ENCODE measurements at places on chromosomes 4 and X. TPM values are rescaled to one million over a fixed set of nuclear protein-coding genes. Genes with fewer than 3 reads are reported as not detected.

Gene AADAT
- 3.9 TPM for total RNA-seq

Gene VSIG4
- not detected for total RNA-seq

Gene NPNT
- under 0.01 TPM for total RNA-seq

Gene CHRDL1
- total RNA-seq = under 0.01 TPM

Gene FAM9A
- not detected for total RNA-seq

Gene RAB40A
- 0.43 TPM for total RNA-seq

Data from fibroblast of villous mesenchyme (primary cell).